HT1080 (cell line): ENCODE measurements at places on chromosomes 16 and 17.

- no peak for DNase-seq
Observed at GRCh38 chr17:10756619-10757018, 26.8 kb upstream of the TMEM220 start.

DNA sequence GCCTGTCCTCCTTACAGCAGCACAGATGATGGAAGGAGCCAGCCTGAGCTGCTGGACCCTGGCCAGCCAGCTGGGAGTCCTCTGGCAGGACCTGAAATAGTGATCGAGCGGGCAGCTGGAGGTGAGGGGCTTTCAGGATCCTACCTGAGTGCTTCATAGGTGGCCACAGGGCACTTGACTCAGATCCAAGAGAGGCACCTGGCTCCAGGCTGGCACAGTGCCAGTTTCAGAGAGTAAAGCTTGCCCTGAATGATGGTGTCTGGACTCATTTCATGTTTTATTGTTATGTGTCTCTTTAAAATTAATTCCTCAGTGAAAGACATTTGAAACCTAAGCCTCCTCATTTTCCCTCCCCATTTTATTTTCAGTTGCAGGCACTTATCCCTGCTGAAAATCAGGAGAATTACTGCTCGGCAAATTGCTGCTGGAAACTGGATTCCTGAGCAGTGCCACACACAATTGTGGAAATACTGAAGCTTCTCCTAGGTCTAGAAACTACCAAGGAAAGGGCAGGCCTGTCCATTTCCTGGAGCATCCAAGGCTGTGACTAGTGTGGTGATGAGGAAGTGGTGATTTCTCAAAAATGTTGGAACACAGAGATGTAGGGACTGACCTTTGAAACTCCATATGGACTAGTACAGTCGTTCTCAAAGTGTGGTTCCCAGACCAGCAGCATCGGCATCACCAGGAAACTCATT, 16.1 kb upstream of the ADAMTS18 start:
- no peak for DNase-seq

- no peak for DNase-seq
Observed at GRCh38 chr17:3582915-3583314, 25.3 kb upstream of the TRPV3 start.

DNA sequence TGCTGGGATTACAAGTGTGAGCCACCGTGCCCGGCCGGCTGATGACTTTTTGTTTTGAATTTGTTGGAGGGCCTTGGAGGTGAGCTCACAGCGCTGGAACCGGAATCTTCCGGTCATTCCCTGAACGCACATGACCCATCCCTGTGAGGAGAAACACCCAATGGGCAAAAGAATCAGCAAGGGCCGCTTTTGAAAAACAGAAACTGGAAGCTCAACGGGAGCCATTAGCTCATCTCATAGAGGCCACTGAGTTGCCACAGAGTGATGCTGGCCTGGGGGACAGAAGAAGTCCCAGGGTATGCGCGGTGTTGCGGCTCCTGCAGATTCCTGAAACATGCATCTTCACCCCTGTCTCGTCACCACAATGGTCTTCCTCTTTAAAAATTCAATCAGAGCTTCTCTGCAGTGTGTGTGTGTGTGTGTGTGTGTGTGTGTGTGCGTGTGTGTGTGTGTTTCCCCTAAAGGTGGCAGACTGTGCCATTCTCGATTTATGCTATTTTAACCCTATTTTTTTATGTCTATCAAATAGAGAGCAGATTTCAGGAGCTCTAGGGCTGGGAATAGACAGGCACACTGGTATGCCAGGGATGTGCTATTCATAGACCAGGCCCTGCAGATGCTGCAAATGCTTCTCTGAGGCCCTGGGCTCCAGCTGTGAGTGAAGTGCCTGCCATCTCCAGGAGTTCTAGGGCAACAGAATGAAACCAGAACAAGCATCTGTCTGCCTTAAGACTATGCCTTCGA, 68.3 kb downstream of the MARCHF10 start:
- DNase-seq = no peak

- DNase-seq = no peak
Observed at GRCh38 chr16:9578459-9578858, 487.0 kb downstream of the HAPSTR1 start.

DNA sequence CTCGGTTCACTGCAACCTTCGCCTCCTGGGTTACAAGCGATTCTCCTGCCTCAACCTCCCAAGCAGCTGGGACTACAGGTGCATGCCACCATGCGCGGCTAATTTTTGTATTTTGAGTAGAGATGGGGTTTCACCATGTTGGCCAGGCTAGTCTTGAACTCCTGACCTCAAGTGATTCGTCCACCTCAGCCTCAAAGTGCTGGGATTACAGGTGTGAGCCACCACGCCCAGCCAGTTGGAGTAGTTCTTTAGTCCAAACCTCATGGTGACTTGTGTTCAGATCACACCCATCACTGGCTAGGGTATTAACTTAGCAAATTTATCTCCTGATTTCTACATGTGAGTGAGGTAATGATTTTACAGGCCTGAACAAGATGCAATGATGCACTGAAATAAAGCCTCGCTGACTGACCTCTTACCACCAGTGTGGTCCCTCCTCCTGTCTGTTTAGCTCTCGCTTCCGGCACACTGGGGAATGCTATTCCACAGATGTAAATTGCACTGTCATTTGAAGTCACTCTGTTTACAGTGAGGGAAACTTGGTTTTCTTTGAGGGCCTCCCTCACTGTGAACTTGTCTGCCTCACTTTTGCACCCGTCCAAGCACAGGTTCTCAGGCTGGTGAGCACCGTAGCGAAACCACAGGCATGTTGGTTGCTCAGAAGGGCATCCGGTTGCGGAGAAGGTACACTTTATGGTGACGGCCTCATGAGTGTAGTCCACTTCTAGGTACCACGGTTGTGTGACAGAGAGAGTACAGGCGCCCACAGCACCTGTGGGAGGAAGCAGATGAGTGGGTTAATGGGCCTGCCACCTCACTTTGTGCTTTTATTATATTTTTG, 5.5 kb downstream of the IGSF6 start:
- peak; percentile 83 for DNase-seq

GRCh38 chr17:46770818-46771560, 47.5 kb downstream of the WNT3 start:
- DNase-seq = peak; percentile 53

DNA sequence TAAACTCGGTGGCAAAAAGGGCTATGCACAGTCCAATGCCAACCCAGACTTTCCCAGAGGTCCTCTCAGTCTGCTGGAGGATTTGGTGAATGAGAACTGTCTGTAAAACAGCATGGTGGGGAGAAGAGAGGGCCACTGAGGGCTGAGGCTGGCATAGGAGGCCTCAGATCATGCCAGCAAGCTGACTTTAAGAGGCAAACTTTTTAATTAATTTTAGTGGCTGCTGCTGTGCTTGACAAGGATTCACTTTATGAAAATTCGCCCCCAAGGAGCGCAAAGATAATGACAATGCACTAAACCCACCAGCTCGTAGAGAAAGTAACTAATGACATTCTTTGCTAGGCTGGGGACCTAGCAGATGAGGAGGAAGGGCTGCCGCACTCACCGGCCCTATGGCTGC, 15.0 kb downstream of the ABCC12 start:
- no peak for DNase-seq

GRCh38 chr17:72656130-72656763, 436.2 kb downstream of the SLC39A11 start:
- DNase-seq = no peak

DNA sequence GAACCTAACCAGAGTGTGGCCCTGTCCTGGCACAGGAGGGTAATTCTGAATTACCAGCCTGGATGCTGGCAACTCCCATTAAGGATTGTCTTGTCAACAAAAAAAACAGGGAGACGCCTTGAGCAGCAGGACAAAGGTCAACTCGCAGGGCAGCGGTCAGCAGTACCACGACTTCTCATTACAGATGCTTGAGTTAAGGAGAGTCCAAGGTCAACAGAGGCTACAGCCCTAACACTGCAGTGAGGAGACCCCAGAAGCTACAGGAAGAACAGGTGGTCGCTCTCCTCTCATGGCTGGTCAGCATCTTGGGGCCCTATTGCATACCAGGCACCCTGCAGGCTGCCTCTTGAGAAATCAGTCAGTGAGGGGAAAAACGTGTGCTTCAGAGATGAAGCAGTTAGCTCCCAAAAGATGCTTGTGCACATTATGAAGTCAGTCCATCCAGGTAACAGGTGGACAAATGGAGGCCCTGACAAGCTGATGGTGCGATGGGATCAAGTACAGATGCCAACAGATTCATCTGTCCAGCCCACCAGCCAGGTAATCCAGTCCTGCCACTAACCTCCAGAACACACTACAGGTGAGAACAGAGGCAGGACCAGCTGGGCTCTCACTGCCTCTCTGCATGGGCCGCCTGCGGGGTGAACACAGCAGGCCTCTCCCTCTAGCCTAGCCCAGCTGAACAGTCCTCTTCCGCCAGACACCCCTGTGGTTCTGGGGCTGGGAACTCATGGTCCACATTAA, 4.2 kb downstream of the CSNK1D start:
- DNase-seq = no peak

GRCh38 chr17:63454915-63455314, 8.8 kb upstream of the CYB561 start:
- no peak for DNase-seq

- no peak for DNase-seq
Observed at GRCh38 chr17:42918902-42919521, 18.4 kb downstream of the G6PC1 start.

DNA sequence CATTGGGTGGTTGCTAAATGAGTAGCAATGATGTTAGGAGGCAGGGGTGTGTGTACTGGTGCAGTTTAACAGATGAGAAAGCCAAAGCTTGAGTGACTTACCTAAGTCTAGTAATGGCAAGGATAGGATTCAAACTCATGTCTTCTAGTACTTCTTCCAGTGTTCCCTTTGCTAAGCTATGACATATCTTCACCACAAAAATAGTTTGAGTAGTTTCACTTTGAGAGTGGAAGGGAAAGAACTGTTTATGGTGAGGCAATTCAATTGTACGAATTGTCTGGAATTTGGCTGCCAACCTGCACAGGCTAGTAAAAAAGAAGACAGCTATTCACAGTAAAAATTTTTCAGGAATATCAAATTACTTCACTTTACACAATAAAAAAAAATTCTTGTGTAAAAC, 138.0 kb downstream of the NLK start:
- no peak for DNase-seq

GRCh38 chr16:68656751-68657150, 11.6 kb downstream of the CDH3 start:
- no peak for DNase-seq

- DNase-seq = peak; percentile 85
Observed at GRCh38 chr17:1693339-1693738, 8.7 kb upstream of the PRPF8 start.

- no peak for DNase-seq
Observed at GRCh38 chr17:17395246-17395802, 81.5 kb upstream of the MED9 start.

DNA sequence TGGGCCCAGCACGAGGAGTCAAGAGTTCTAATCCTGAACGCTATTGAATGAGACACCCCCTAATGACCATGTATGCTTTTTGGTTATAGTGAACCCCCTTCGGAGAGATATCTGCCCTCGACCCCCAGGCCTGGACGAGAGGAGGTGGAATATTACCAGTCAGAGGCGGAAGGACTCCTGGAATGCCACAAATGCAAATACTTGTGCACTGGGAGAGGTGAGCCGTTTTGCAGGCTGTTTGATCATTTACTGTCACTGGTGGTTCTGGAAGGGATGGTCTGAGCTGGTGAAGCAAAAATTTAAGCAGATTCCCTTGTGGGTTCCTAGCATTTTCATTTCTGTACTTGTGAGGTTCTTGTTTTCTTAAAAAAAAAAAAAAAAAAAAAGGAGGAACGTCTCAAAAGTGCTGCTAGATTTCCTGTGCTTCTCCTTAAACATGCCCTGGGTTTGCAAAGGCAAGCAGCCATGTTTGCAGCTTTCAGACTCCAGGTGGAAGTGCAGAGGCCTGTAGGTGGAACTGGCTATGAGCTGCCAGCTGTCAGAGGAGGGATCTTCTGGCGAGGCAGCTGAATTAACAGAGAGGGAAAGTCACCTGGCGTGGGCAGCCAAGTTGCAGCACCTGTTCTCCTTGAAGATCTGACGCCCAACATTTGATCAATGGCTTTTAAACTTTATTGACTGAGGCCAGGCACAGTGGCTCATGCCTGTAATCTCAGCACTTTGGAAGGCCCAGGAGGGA, 3.5 kb downstream of the MARVELD3 start:
- DNase-seq = no peak

GRCh38 chr17:33517746-33518145, 224.7 kb upstream of the ASIC2 start:
- DNase-seq = no peak

DNA sequence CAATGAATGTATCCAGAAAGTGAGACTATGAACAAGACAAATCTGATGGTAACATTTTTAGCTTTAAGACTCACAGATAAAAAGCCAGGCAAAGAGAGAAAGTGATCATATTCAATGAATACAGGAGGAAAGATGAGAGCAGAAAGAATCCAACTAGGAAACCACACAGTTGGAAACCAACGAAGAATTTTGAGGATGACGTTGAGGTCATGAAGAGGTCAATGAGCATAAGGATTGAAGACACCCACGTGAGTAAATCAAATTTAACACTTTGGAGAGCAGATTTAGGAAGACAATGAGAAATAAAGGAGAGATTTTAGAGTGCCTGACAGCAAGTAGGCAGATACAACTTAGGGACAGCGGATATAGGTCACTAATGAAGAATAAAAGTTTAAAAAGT, 948.1 kb downstream of the KCNJ2 start:
- no peak for DNase-seq

- DNase-seq = no peak
Observed at GRCh38 chr16:13176711-13177110, 275.3 kb downstream of the SHISA9 start.

DNA sequence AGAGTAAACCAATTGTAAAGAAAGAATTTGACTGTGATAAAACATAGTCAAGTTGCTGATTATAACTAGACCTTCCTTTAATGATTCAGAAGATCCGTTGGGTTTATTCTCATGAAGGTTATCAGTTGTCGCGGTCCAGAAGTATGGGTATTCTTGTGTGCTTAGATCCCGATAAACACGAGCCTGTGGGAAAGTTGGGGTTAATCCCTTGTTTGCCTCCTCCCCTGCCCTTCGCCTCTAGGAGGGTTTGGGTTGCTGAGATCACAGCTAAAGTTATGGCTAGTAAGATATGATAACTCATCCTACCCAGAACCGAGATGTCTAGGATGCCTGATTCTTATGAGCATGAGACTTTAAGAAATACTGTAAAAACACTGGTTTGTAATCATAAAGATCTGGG, 66.8 kb downstream of the GPRC5B start:
- DNase-seq = no peak

DNA sequence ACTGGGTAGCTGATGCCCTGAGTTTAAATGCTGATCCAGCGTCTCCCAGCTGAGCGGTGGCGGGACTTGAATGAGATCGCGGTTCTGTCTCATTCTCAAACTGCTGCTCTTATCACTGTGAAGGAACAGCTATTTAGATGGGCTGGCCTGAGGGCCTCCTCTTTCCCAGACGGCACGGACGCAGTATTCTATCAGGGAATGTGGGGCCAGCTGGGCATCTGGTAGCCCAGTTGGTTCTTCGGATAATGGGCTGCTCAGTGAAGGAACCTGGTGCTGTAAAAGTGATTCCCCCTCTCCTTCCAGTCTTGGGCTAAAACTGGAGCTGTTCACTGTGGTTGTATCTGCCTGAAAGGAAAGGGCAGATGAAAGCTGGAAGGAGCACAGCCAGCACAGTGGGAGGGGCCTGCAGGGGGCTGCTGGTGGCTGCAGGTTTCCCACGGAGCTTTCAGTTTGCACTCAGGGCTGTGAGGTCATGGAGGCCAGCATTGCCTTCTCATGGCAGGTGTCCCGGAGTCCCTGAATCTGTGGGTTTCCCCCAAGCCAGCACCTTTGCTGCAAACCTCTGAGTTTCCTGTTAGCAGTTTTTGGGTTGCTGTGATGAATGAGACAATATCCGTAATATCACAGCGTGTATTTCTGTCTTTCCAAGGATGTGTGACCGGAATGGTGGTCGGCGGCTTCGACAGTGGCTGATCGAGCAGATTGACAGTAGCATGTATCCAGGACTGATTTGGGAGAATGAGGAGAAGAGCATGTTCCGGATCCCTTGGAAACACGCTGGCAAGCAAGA, 3.6 kb downstream of the IRF8 start:
- no peak for DNase-seq
